ENCODE measurements at places on chromosomes 5 and 9. TPM values are rescaled to one million over a fixed set of nuclear protein-coding genes. Genes with fewer than 3 reads are reported as not detected.

The GLRA1 gene
- total RNA-seq: not detected

The MYOT gene
- not detected for total RNA-seq

The RETREG1 gene
- under 0.01 TPM for total RNA-seq

The ALDOB gene
- total RNA-seq: not detected

The COX7C gene
- total RNA-seq: 317 TPM

The CCNJL gene
- 0.16 TPM for total RNA-seq

The DIRAS2 gene
- total RNA-seq: 3.1 TPM

The GPR107 gene
- 31.6 TPM for total RNA-seq

The MORN5 gene
- total RNA-seq: not detected

The IFNA2 gene
- total RNA-seq: not detected

The LVRN gene
- 0.16 TPM for total RNA-seq

The EIF4E1B gene
- not detected for total RNA-seq

The PROB1 gene
- total RNA-seq: 1.5 TPM

The CDHR2 gene
- total RNA-seq: not detected

The C5orf15 gene
- total RNA-seq: 80.8 TPM

The NDST1 gene
- 79.7 TPM for total RNA-seq

The CENPP gene
- total RNA-seq: 0.36 TPM

The SPRY4 gene
- 42.0 TPM for total RNA-seq

The DCTN4 gene
- total RNA-seq: 36.1 TPM
